COR-L47 (cell line): ENCODE measurements at places on chromosomes 3 and 15.

- no peak for DNase-seq
Observed at GRCh38 chr3:25508901-25509300, 80.8 kb downstream of the RARB start.

DNA sequence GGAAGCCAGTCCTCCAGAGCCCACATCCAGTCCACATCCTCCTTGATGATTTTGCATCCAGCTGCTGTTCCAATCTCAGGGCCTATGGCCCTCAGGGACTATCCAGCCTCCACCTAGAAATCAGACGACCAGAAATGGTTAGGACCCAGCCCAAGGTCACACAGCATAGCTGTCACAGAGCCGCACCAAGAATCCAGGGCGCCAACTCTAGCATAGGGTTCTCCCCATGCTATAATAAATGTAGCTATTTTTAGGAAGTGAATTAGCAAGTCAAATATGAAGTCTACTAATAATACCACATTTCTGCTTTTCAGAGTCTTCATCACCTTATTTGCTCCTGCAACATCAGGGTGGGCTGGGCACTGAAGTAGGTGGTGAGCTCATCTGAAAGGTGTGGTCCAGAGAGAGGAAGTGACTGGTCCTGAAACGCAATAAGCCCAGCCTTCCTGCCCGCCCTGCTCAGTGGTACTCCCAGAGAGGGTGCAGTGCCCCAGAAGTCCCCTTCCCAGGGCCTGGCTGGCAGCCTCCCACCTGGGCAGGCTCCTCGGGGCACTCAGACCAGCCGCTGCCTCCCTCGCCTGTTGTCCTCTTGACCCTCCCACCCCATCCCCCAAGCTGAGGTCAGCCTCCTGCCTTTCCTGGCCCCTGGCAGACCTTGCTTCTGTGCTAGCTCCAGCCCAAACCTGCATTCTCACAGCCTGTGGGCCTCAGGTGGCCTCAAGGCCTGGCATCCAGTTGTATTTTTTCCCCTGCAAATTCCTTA lies 17.6 kb upstream of the CYP11A1 start:
- DNase-seq = no peak

DNA sequence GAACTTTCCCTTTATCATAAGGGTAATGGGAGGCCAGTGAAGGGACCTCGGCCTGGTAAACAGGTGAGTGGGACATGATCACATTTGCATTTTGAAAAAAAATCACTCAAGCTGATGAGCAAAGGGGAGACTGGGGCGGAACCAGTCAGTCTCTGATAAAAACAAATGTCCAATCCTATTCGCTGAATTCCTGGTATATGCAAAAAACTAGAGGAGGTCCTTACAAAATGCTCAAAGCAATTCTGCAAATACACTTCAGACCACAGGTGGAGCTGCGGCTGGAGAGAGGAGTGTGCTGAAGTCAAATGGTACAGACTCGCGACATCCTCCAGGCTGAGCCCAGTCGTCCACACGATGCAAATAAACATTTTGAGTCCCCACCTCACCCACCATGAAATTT lies 166.7 kb downstream of the FOXP1 start:
- no peak for DNase-seq

- no peak for DNase-seq
Observed at GRCh38 chr3:168583977-168584376, 488.3 kb upstream of the GOLIM4 start.

DNA sequence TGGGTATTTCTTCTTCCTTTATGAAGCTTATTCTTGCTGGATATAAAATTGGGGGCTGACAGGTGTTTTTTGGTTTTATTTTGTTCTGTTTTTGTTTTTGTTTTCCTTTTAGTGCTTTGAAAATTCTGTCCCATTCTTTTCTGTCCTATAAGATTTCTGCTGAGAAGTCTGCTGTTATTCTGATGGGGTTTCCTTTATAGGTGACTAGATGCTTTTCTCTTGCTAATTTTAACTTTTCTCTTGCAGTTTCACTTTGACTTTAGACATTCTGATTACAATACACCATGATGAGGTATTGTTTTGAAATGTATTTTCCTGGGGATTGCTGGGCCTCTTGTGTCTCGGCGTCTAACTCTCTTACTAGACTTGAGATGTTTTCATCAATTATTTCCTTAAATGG lies 22.8 kb downstream of the TTC14 start:
- no peak for DNase-seq

- no peak for DNase-seq
Observed at GRCh38 chr3:190305406-190305805, 16.8 kb downstream of the CLDN1 start.

GRCh38 chr3:138289701-138290100 lies 40.0 kb downstream of the NME9 start:
- no peak for DNase-seq

DNA sequence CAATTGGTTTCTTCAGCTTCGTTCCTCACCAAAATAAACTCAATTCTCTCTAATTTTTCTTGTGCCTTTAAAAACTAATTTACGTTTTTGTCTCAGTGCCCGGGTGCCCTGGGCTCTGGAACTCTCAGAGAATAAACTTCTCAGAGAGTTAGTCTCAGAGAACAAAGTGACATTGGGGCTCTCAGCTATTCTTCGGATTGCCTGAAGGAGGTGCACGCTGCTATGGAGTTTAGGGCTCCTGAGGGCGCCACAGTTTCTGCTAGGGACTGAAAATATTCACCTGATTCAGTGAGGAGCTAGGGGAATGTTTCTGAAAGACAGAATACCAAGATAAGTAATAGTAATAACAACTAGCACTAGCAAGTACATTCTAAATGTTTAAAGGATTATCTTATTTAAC lies 22.7 kb downstream of the ZIC4 start:
- no peak for DNase-seq

- no peak for DNase-seq
Observed at GRCh38 chr3:105938101-105938500, 69.3 kb upstream of the CBLB start.

DNA sequence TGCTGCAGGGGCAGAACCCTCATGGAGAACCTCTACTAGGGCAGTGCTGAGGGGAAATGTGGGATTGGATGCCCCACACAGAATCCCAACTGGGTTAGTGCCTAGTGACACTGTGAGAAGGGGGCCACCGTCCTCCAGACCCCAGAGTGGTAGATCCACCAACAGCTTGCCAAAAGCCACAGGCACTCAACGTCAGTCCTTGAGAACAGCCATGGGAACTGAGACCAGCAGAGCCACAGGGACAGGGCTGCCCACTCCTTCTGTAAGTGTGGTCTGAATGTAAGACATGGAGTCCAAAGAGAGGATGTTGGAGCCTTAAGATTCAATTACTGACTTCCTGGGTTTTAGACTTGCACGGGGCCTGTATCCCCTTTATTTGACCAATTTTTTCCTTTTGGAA lies 1451.5 kb downstream of the SI start:
- no peak for DNase-seq

DNA sequence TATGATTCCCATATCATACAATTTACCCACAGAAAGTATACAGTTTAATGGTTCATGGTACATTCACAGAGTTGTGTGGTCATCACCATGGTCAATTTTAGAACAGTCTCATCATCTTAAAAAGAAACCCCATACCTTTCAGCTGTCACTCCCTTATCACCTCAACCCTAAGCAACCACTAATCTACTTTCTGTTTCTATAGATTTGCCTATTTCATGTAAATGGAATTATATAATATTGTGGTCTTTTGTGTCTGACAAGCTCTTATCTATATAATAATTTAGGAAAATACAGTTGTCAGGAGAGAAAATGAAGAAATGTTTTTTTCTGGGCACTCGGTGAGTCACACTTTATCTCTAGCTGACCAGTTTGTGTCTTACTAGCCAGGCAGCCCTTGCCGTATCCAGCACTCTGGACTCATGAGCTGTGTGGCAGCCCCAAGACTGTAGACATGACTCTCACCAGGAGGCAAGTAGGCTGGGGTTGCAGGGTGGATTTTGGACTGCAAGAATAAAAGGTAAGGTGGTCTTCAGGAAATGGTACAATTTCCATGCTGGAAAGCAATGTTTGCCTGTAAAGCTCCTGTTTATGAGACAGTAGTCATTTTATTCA lies 234.6 kb downstream of the THRB start:
- no peak for DNase-seq

- no peak for DNase-seq
Observed at GRCh38 chr3:39122813-39123212, 15.3 kb downstream of the TTC21A start.

GRCh38 chr3:111968319-111969054 lies 10.3 kb upstream of the ABHD10 start:
- peak; percentile 59 for DNase-seq

DNA sequence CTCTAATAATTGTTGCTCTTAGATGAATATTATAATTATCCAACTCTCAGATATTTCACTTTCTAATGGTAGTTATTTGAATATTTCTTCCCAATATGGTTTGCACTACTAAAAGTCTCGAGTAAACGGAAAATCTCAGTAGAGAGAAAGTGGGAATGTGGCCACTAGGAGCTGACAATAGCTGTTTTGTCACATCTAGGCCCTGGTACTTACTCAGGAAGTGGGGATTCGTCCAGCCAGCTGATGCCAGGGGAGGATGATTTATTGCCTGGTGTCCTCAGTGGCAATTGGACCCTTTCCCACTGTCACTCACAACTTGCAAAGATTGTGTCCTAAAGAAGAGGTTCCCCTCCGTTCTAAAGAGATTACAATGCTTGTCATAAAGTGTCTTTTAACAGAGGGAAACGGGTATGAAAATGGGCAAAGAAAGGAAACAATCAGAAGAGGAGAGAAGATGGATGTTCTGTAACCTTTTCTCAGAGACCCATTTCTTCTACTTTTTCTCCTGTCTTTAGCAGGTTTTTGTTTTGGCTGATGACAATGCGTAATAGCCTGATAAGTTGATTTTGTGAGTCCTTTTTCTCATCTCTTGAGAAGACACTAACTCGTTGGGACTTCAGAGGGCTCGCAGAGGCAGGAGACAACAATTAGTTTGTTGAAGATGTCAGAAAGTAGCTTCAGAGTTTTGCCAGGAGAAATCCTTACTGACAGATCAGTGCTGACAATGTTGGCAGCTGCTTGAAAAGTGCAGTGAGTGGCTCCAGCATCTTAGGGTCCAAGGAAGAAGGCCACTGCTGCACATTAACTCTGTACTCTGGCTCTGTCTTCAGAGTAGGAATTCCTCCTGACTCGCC lies 320.6 kb downstream of the MECOM start:
- DNase-seq = peak; percentile 6

DNA sequence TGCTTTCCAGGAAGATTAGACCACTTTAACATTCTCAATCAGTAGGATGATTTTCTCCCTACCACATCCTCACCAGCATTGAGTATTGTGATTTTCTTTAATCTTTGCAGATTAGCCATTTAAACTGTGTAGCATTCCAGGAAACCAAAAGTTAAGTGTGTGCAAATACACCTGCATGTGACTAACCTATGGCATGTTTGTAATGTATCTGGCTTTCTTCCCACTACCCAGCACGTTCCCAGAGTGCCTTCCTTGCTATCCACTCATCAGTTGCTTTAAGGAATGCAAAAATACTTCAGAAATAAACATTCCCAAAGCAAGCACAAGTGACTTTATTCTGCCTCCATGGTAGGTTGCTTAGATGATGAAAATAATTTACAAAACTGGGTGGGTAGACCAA lies 74.2 kb downstream of the ATG7 start:
- no peak for DNase-seq

DNA sequence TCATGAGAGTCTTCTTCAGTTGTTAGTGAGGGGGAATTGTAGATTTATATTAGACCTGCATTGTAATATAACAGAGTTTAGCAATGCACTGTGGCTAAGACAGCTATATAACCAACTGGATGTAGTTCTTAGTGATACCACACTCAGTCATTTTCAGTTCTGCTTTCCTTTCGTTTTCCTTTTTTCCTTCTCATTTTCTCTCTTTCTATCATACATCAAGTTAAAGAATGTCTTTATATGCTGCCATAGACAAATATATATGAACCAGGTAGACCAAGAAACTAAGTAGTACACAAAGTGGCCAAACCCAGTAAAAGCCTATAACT lies 43.7 kb upstream of the CD47 start:
- no peak for DNase-seq

DNA sequence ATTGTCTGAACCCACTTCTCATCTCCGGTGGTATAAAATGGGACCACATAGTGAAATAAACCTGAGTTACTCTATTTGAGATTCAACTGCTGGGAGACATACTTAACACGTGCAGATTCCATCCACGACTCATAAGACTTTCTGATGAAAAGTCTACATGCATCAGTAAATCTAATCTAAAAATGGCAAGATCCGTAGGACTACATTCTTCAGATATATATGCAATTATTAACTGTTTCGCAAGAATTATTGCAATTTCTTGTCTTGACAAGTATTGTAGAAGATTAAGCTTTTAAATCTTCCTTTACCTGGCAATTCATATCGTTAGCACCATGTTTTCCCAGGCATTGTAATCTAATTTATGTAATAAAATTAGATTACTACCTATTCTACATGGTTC lies 718.7 kb upstream of the CBLB start:
- DNase-seq = no peak

DNA sequence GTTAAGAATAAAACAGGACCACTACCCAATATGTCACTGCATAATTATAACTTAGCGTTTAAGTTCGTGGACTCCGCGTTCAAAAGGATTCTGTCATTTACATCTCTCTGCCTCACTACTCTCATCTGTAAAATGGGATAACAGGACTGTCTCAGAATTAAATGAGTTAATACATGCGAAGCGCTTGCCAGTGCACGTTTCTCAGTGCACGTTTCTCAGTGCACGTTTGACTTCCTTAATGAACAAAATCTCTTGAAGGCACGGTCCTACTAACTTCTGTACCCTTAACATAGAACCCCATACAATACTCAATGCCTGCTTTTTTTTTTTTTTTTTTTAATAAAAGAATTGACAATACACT lies 499 bp downstream of the RABL3 start:
- DNase-seq = no peak

DNA sequence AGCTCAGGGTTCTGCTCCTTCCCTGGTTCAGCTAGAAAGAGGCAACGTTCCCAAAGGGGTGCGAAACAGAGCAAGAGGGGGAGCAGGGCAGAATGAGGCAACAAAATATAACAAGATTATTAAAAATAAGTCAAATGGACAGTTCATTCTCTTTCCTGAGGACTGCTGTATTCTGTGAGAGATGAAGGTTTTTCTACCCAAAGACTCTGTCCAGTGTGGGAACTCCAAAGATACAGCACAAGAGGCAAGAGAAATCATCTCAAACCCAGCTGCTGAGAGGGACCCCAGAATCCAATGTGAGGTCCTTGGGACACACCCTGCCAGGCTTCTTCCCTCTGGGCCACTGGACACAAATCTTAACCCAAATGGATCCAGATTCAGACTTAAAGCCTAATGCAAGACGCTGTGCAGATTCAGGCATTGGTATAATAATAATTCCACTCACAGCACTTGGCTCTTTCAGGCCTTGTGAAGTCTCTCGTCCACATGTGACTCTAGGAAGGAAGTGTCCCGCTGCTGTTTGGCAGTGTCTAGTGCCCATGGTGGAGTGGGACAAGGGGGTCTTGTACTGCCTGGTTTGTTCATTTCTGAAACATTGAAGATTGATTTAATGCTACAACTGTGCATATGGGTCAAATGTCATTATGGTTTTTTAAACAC lies 14.5 kb upstream of the ARHGAP31 start:
- no peak for DNase-seq

DNA sequence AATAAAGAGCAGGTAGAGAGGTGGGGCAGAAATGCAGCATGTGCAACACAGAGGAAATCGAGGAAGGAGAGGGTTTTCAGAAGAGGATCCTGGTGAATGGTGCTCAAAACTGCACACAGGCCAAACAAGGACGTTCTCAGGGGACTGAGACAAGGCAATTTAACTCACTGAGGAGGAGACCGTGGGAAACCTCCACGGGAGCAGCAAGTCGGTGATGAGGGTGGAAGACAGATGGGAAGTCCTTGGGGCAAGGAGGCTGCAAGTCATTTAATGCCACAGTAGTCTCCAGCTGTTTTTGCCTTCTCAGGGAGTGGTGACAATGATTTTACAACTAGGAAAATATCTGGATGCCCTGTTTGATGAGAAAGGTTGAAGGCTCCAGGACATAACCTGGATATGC lies 11.5 kb upstream of the PDIA5 start:
- DNase-seq = no peak
